ENCODE measurements at places on chromosomes 6 and 20.

DNA sequence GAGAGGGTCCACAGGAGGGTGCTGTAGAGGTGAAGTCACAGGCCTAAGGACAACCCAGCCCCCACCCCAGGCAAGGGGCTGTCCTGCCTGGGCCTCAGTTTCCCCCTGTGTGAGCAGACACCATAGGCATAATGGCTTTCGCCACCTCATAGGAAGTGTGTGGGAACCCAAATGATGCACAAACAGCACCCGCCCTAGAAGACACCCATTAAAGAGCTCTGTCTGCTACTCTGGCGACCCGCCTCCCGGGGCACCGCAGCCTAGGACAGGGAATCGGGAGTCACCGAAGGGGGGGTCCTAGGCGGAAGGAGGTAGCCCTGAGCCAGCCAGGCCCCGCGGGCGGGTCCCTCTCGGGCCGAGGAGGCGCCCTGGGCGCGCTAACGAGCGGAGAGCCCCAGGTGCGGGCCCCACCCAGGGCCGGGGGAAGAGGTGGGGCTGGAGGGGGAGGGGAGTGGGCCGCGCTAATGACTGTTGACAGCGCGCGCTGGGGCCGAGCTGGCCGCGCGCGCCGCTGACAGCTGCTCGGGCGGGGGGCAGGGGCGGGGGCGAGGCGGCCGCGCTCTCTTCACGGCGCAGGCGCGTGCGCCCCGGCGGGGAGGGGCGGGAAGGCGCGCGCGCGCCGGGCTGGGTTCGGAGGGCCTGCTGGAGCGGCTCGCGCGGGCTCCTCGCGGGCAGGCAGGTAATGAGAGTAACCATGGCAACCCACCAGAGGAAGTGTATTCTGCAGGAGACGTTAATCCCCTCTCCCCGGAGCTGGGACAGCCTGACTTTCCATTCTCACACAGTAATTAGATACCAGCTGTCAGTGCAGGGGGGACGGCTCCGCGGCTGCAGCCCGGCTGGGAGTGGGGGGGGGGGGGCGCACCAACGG, 48.9 kb downstream of the NOL4L start:
- DNase-seq: peak; percentile 71

DNA sequence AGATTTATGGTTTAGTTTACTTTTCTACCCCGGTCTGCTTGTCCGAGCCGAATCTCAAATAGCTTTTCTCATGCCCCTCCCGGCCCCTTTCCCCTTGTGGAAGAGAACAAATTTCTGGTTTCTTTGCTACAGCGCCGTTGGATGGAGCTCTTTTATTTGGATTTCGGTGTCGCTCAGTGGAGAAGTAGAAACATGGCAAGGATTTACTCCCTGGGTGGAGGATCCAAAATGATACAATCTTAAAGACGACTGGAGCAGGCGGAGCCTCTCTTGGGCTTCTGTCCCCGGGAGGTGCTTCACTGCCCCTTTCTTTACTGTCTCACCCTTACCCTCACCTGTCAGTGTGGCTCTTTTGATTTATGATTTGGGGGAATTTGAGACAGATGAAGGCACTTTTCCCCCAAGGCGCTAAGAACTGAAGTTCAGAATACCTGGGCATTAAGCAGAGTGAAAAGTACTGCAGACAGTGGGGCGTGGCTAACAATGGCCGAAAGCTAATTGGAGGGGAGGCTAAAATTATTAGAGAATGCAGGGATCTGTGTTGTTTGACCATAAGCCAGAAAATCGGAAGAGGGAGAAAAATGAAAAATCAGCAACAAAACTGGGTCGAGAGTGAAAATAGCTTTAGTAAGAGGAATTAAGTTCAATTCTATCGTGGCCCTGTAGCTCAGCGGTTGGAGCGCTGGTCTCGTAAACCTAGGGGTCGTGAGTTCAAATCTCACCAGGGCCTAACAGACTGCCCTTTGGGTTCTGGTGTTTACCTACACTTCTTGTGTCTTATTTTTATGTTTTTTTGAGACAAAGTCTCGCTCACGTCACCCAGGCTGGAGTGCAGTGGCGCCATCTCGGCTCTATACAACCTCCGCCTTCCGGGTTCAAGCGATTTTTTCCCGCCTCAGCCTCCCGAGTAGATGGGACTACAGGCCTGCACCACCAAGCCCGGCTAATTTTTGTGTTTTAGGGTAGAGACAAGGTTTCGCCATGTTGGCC, 145.1 kb upstream of the ZNF184 start:
- DNase-seq: no peak

GRCh38 chr6:42509256-42509655, 54.6 kb upstream of the UBR2 start:
- DNase-seq: no peak

DNA sequence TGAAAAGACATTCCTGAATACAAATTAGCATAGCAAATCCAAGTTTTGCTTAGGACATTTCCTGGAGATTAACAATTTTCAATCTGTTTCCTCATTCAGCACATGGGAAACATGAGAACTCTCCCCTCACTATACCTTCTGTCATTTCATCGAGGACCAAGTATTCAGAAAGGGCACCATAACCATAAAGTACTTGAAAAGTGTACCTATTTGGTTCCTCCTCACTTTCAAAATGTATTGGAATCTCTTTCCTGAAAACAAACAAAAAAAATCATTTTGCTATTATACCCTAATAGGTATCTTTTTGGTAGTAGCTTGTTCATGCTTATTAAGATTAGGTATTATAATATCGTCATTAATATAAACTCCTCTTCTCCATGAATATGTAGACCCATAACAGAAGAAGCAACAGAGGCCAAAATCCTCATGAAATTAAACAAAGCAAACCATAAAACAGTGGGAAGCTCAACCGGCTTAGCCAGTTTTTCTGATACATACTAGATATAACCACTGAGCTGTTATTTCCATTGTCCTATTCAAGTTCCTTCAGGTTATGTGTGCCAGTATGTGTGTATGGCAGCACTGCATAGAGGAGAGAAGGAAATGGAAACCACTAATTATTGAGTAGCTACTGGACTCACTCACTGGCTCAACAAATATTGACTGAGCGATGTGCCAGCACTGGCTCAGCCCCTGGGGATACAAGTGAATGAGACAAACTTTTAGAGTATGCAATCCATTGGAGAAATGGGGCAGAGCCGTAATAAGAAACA, 274.0 kb downstream of the MAFB start:
- peak; percentile 29 for DNase-seq

All from femur (tissue), 1 donor.